Urothelium cell line (cell line): ENCODE measurements at places on chromosomes 2 and 18.

DNA sequence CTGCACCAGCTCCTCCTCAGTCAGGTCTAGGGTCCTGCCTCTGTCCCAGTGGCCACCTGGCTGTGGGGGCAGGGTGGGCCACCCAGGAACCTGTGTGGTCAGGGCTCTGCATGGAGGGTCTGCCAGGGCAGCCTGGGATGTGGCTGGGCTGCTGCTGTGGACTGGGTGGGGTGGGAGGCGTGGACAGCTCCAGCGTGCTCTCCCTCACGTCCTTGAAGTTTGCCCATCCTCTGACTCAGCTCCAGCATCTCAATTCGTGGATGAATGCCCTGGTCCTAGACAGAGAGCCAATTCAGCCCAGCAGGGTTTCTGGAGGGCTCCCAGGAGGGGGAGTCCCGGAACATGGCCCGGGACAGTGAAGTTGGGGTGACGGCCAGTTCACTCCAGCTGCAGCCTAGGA is 64.3 kb upstream of the EPAS1 start:
- DNase-seq, result no peak

DNA sequence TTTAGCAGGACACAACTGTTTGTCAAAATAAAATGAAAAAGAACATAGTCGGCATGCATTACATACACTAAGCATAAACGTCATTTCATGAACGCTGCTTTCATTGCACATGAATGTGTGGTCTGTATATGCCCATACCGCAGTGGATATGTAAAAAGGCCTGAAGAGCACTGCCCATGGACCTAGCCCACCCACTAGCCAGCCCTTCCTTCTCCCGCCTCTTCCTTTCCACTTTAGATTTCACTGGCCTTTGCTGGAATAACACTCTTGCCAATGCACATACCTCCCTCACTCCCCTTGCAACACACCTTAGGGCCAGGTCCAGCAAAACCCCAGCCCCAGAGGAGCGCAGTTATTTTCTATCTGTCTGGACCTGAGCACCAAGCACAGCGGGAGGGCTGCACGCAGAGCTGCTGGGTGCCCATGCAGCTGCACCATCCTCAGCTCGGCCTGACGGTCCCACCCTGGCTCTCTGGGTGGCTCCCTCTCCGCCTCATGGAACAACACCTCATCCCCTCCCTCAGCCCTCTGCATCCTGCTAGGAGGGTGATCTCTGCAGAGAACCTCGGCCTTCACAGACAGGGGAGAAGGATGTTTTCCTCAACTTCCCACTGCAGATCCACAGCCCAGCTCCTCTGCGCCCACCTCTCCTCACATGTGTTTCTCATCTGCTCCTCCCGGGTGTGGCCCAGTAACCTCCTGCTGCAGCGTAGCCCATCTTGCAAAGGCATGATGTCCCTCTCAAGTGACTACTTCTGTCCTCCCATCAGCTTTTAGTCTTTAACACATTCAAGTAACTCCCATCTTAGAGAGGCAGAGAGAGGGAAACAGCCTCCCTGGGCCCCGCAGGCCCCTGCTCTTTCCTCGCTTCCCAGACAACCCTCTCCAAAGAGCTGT is 72.7 kb downstream of the FBXO15 start:
- no peak for DNase-seq

DNA sequence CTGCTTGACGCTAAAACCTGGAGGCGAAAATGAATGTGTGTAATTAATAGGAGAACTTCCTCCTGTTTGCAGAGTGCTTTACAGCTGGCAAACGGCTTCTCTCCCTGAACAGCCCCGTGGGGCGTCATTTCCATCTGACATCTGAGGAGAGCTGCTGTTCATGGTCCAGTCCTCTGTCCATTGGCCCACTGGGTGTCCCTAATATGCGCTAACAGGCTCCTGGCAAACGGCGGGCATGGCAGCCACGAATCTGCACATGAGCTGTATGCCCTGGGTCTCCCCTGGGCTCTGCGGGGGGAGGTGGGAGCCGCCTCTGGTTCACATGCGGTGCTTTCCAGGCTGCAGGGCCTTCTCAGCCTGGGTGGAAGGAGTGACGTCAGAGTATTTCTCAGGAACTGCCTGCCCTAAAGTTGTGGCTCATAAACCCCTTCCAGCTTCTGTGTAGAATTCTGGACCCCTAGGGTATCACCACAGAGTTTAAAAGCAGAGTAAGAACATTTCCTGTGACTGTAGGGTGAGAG is 73.2 kb downstream of the LRRFIP1 start:
- DNase-seq, result no peak

GRCh38 chr2:26054598-26055348 is 20.9 kb downstream of the RAB10 start:
- no peak for DNase-seq

DNA sequence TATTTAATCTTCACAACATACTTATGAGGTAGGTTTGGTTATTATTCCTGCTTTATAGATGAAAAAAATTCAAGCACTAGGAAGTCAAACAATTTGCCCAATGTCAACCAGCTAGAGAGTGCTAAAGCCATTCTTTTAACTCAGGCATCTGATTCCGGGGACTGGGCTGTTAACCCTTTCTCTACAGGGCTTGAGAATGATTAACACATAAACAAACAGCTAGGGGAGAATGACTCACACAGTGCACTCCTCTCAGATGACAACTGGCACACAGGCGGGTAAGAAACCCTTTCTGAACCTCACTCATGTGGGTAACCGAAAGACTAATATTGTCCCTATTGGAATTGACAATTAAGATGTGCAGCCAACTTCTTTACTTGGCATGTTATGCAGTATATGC is 86.3 kb upstream of the FSHR start:
- peak; percentile 32 for DNase-seq

DNA sequence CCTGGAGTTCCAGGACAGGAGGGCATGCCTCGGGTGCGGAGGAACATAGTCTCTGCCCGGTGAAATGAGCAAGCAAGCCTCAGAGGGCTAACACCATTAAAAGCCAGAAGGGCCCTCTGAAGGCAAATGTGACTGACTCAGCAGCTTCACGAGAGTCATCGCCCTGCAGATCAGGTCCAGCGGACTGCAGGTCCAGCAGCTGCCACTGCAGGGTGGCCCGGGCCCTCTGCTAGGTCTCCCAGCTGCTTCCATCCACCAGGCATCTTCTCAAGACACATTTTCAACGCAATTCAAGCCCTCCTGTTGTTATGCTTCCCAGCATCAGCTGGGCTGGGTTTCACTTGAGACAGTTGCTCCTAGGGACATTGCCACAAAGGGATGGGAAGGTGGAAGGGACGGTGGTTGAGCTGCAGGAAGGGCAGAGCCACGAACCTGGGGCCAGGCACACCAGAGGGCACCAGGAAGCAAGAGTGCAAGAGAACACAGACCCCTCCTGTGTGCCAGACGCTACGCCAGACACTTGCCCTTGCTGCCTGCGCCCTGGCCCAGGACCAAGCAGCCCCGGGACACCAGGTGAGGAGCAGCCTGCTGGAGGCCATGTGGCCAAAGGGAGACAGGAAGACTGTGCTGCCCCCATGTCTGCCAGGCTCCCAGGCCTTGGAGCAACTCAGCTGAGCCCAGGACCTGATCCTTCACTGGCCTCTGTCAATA is 173.0 kb downstream of the HDAC4 start:
- no peak for DNase-seq

- DNase-seq, result peak; percentile 45
These were observed 66.4 kb downstream of the MRPS9 start for GRCh38 chr2:105104208-105104731.

GRCh38 chr18:11261486-11261885 is 112.1 kb upstream of the PIEZO2 start:
- no peak for DNase-seq

DNA sequence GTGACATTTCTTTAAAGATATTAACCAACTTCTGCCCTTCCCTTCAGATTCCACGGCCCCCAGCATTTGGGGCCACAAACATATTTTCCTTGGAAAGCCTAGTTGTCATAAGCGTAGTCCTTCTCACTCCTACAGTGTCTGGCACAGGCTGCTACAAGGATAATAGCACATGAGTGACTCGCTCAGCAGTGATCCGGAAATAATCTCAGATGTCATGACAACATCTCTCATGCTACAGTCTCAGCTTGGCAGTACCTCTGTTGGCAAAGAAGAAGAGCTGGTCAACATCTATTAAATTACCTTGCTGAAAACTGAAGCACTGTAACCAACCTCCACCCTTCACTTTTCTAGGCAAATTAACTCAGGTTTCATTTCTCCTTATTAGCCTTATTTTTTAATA is 351.7 kb downstream of the RAD51AP2 start:
- DNase-seq, result no peak

GRCh38 chr2:1461507-1462390 is 48.5 kb downstream of the TPO start:
- DNase-seq, result no peak

DNA sequence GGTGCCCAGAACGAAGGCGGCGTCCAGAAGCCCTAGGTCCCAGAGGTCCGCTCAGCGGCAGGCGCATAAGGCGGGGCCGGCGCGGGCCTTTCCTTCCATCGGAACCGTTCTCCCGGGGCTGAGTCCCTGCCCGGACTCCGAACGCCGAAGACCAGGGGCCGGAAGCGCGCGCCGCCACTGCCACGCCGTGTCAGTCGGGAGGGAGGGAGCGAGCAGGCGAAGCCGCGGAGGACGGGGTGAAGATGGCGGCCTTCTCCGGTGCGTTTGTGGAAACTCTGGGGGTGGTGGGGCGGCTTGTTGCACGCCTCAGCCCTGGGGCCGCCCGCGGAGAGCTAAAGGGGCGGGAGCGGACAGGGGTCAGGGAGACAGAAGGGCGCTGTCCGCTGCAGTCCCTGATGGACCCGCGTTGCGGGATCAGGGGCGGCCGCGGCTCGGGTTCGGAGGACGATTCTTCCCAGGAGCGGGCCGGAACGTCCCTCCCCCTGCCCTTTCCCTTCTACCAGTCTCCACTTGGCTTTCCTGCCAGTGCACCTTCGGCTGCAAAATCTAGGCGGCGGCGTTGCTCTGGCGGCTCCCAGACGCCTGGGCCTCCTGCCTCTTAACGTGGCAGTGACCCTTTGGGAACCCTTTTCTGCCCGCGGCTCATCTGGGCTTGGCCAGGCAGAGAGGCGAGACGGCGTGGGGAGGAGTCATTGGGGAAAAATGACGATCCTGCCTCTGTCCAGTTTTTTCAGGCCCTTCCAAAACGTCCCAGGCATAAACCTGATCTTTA is at the start of gene DDX1:
DDX1 (plus strand) TSS at position 177 of the 772 bp plus-strand sequence; CDS start at position 243, 66 bp downstream.
- DNase-seq, result peak; percentile 88

DNA sequence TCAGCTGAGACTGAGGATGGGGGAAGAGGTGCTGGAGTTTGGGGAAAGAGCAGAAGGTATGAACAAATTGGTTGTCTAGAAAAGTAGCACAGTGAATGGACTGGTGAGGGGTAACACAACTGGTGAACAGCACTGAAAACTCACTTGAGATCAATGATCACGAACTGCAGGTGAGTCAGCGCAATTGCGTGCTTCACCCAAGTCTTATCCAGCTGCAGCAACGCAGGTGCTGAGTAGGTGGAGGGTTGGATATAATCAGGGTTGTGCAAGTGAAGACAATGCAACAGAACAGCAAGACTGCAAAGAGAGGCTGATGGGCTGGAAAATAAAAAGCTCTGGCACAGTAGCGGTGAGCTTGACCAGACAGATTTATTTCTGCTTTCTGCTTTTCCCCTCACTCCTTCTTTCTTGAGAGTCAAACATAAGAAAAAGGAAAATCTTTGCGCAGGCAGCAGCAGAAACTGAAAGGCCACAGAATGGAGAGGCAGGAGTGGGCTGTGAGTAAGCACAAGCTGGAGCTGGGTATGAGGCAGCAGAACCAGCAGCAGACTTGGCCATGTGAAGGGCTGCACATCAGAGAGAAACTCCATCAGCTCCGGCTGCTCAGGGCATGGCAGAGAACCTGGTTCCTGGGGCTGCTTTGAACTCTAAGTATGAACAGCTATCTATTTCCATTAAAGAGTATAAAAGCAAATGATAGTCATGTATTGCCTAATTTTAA is 99.4 kb upstream of the ARL5A start:
- no peak for DNase-seq
